ENCODE measurements at places on chromosomes 7 and 10.
A peak's percentile ranks its signal among the peaks of the same experiment; 100 is the strongest.

DNA sequence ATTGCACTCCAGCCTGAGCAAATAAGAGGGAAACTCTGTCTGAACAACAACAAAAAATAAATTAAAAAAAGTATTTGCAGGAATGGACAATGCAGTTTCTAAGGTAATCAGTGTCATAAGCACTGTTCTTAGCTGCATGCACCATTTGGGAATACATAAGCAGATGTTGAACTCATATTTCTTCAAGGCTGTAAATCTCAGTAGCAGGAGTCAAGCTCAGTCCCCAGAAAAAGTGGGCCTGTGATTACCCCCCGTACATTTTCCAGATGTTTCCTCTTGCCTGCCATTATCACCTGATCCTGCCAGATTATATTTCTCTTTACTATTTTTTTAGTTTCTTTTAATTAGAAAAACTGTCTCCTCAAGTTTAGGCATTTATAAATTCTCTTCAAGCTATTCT lies 667.6 kb upstream of the ANKRD30A start:
- DNase-seq: no peak

DNA sequence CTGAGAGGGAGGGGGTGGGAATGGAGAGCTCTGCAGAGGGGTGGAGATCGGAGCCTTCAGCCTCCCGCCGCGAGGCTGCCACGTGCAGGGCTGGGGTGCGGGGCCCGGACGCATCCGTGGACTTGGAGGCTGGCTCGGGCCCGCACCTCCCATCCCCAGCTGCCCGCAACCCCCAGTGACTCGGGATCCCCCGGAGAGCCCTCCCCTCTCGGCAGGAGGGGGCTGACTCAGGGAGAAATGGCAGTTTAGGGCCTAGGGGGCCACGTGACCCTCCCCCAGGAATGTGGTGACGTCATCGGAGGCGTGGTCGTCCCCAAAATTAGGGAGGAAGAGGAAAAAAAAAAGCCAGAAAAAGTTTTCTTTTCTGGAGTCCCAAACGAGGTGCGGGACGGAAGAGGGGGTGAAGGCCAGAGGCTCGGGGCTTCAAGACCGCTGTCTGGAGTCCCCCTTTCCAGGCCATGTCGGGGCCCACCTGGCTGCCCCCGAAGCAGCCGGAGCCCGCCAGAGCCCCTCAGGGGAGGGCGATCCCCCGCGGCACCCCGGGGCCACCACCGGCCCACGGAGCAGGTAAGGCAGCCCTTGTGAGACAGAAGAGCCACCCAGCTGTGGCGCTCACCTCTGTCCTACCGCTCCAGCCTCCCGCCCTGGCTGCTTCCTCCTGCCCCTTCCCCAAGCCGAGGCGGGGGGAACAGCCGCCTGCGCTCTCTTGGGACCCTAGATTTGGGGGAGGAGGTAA lies at the start of gene TRIP6:
Gene TRIP6 (plus strand): TSS at position 348 of the 736 bp plus-strand sequence. CDS start 111 bp downstream, at position 459.
- peak; percentile 82 for DNase-seq

DNA sequence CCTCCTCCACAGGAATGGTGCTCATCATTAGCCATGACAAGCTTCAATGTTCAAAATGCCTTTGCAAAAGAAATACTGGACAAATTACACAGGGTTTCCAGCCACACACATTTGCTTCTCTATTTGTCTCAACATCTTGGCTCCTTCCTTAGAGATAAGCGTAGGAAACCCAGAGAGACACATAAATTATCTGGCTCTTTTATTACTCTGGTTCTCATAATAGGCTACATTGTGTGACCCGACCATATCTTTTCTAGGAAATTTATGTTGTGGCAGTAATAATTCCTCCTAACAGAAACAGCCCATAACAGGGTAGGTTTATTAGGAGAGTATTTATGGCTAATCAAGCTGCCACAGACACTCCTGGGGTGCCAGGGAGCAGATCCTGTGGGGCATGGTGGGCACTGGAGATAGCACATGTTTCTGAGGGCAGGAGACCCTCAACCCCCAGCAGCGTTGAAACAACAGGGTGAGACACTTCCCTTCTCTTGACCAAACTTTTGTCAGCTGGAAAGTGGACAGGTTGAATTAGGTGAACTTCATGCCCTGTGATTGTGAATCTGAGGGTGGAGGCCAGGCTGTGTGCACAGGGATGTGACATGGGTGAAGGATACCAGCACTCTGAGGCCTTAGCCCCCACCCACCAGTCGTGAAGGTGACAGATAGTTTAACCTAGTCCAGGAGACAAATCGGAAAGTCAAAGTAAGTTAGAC lies 295.9 kb upstream of the ZNF32 start:
- DNase-seq: no peak

GRCh38 chr7:98137826-98138151 lies 31.1 kb downstream of the LMTK2 start:
- no peak for DNase-seq

DNA sequence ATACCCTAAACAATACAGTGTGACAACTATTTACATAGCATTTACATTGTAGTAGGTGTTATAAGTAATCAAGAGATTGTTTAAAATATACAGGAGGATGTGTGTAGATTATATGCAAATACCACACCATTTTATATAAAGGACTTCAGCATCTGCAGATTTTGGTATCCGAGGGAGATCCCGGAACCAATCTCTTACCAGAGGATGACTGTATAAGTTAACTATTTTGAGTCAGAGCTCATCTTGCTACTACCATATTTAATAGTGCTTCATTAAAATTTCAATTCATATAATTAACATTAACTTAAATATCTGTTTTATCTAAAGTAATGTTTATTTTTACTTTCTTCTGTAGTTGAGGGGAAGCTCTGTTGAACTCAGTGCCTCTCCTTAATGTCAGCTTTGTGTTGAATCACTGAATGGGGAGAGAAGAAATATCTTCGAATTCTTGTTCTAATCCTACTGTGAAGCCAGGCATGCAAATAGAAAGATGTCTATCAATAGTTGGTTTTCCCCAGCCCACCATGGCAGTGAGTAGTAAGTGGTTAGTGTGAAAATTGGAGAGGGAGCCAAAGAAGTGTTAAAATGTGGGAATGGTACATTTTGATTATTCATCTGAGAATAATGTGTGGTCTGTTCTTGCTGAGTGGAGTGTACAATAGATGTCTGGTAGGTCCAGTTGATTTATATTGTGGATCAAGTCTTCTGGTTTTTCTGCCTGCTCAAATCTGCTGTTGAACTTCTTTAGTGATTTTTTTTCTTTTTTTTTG lies 90.1 kb upstream of the CYP26C1 start:
- DNase-seq: no peak

GRCh38 chr7:69744026-69744425 lies 145.8 kb downstream of the AUTS2 start:
- DNase-seq: no peak

DNA sequence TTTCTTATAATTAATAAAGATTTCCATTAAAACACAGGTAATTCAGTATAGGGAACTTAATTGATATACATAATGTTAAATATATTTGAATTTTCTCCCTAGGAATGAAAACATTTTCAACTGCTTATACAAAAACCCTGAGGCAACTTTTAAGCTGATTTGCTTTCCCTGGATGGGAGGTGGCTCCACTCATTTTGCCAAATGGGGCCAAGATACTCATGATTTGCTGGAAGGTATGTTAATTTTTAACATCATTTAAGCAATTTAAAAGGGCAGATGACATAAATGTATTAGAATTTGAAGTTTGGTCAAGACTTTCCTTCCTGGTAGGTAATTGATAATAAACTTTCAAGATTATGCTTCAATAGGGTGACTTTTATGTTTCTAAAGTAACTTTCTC lies 5.8 kb downstream of the OLAH start:
- no peak for DNase-seq

DNA sequence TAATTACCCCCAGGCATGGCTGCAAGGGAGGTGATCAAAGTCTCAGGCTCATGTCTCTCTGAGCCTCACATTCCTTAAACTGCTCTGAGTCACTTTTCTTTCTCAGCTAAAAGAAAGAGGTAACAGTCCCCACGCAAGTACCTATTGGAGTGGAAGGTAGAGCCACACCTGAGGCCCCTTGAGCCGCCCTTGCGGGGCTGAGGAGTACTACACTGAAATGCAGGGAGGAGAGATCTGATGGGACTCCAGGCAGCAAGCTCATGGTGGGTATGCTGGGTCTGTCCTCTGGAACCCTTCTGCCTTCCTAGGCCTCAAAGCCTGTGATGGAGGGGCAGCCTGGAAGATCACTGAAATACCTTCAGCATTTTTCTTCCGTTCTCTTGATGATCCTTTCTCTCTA lies 960.0 kb downstream of the DNAJB9 start:
- no peak for DNase-seq

GRCh38 chr7:96723622-96724021 lies 14.0 kb upstream of the SEM1 start:
- DNase-seq: peak; percentile 86

GRCh38 chr7:2143450-2143849 lies 89.3 kb downstream of the MAD1L1 start:
- DNase-seq: no peak

- no peak for DNase-seq
These were observed 132.5 kb downstream of the SLIT1 start for GRCh38 chr10:97053276-97053675.

- DNase-seq: no peak
These were observed 31.6 kb upstream of the TMEM72 start for GRCh38 chr10:44879531-44879899.

GRCh38 chr10:90417029-90417428 lies 440.8 kb downstream of the HTR7 start:
- peak; percentile 89 for DNase-seq

DNA sequence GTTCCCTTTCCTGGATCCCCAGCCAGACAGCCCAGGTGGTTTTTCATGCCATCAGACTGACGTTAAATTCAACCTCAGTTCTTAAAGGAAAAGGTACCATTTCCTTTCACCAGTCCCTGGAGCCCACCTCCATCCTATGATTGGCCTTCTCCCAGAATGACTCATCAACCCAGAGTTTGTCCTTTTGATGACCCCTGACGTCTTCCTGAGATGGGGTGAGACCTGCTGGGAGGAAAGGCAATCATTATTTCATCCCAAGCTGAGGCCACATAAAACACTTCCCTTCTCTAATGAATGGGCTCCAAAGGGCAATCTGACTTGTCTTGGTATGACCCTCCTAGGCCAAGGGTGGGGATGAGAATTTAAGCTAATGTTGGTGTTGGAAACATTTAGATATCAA lies 750.7 kb downstream of the SUGCT start:
- DNase-seq: no peak

DNA sequence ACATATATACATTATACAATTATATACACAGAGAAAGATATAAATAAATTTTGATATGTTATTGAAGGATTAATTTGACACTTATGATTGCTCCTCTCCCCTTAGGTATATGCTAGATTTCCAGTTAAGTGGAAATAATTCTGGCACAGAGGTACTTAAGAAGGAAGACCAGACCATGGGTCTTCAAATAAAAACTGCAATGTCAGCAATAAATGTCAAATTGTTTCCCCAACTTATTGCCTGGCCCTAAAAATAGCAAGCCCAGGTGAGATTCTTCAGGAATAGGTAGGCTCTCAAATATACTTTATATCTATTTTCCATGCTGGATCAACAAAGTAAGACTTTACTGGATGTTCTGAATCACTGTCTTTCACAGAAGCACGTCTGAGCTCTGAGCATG lies 551.3 kb upstream of the STEAP1 start:
- DNase-seq: no peak

DNA sequence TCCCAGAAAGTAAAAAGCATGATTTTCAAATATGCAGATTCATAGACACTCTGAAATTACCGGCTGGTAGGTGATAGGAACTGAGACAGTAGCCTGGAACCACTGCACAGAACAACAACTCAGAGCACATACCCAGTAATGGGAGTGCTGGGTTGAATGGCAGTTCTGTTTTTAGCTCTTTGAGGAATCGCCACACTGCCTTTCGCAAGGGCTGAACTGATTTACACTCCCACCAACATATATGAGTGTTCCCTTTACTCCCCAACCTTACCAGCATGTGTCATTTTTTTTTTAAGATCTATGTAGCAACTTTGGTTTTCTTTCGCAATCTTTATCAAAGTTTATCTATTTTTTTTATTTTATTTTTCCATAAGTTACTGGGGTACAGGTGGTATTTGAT lies 358.8 kb downstream of the CALN1 start:
- DNase-seq: no peak

GRCh38 chr7:72540106-72540611 lies 128.0 kb upstream of the CALN1 start:
- DNase-seq: no peak

DNA sequence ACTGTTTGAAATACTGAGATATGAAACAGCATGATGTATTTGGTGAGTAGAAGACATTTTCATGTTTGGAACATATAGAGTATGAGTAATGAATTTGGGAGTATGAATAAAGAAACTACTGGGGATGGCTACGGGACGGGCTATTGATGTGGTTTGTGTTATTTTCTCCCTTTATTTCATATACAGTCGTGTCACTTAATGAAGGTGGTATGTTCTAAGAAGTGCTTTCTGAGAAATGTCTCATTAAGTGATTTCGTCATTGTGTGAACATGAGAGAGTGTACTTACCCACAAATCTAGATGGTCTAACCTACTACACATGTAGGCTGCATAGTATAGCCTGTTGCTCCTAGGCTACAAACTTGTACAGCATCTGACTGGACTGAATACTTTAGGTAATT lies 106.3 kb downstream of the CCNY start:
- no peak for DNase-seq

DNA sequence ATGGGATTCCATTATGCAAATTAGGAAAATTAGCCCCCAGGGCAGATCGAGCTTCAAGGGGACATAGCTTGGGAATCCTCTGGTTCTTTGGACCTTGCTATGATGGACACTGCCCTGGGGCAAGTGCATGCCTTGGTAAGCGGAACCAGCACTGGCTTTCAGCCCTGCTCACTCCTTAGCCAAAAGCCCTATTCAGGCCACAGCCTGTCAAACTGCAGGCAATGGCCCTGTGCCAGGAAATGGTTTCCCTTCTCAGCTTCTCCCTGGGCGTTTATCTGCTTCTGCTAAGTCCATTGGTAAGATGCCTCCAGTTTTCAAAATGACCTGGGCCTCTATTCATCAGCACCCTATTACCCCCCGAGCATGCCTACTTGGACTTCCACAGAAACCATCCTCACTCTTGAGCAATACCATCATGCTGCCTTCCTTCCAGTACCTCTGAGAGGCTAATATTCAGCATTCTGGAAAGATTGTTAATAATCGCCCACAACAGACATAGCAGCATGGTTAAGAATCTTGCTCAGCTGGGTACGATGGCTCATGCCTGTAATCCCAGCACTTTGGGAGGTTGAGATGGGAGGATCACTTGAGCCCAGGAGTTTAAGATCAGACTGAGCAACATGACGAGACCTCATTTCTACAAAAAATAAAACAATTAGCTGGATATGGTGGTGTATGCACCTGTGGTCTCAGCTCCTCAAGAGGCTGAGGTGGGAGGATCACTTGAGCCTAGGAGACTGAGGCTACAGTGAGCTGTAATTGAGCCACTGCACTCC lies 918.6 kb upstream of the AUTS2 start:
- no peak for DNase-seq

DNA sequence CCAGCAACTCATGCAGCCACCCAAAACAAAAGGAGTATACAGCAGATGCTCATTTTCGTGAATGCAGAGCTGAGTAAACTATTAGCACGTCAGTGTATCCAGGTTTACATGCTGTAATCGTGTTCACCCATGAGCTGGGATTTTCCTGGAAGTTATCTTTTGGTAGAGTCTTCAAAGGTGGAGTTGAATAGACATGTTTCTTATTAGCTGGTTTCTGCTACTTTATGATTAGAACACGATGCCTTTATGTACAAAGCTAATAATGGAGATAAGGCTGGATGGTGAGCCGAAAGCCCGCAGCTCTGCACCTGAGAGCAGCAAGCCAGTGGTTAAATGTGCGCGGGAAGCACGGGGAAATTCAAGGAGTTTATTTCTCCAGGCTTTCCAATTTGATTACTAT lies 123.8 kb downstream of the ADARB2 start:
- no peak for DNase-seq

All from epithelial cell of esophagus (primary cell).